Jurkat, Clone E6-1 (cell line): ENCODE measurements at places on chromosomes 4 and X.

GRCh38 chr4:147747787-147748454, 16.0 kb downstream of the ARHGAP10 start:
- DNase-seq = no peak

DNA sequence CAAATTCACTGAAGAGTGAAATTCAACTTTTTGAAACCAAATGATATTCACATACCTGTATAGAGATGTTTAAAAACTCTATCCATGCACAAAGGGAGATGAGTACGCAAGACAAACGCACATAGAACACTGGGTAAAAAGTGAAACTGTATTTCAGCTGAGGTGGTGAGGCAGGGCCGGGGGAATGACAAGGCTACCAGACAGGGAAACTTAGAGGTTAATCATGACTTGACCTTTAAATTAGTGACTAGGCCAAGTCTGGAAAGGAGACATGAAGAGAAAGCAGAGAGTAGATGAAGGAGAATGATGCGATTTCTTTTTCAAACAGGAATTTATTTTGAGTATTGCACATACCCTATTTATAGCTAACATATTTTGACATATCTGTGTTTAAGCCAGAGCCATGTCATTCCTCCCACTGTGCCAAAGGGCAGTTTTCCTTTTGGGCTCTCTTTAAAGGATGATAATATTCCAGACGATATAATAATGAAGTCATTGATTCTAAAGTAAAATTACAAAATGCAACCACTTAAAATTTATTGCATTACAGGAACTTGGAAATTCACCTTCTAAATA, 49.4 kb downstream of the ARHGEF6 start:
- DNase-seq = no peak

DNA sequence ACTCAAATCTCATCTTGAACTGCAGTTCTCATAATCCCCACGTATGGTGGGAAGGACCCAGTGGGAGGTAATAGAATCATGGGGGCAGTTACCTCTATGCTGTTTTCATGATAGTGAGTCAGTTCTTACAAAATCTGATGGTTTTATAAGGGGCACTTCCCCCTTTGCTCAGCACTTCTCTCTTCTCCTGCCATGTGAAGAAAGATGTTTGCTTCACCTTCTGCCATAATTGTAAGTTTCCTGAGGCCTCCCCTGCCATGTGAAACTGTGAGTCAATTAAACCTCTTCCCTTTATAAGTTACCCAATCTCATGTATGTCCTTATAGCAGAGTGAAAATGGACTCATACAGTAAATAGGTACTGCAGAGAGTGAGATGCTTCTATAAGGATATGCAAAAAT, 1050.6 kb upstream of the GRIA3 start:
- no peak for DNase-seq

DNA sequence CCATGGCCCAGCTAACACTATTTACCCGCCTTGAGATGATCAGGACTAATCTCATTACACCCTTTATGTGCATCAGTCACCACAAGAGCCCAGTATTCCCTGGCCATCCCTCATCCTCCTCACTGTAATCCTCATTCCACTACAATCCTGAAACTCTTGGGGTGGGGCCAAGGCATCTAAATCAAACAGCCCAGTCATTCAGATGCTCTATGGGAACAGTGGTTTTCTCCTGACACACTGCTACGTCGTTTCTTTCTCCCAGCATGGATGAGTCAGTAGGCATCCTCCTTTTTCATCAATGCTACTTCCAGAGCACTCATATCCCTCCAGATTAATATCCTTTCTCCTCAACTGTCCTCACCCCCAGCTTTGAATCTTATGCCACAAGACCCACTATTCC, 5.6 kb downstream of the SDAD1 start:
- DNase-seq = no peak

- no peak for DNase-seq
These were observed 28.6 kb downstream of the SULT1B1 start for GRCh38 chr4:69731847-69732246.

- no peak for DNase-seq
These were observed 61.2 kb downstream of the TMEM150C start for GRCh38 chr4:82500435-82501153.

GRCh38 chr4:125121581-125121980, 193.2 kb upstream of the FAT4 start:
- DNase-seq = no peak
